Fibroblast of skin of scalp (primary cell): ENCODE measurements at places on chromosomes 7 and 10.

GRCh38 chr7:74376256-74377036 lies 77.3 kb upstream of the GTF2IRD1 start:
- DNase-seq = no peak

DNA sequence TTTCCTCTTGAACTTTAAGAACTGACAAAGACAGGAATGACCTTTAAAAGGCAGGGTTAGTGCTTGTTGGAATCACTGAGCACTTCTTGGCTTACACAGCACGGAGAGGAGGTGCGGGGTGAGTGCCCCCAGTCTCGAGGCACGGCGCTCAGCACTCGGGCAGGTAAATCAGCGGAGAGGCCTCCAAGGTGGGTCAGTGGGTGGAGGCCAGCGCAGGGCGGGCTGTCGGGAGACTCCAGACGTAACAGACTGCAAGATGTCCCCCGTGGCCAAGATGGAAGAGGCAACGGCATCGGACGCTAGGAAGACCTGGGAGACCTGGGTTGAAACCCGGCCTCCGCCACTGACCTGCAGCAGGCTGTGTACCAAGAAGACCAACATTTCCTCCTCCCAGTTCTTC lies 149.4 kb downstream of the MAD1L1 start:
- no peak for DNase-seq

GRCh38 chr7:135169141-135169963 lies 1.2 kb downstream of the CYREN start:
- DNase-seq = no peak

GRCh38 chr7:34851431-34851830 lies 185.9 kb downstream of the DPY19L1 start:
- DNase-seq = no peak

- no peak for DNase-seq
Measured at GRCh38 chr7:67984326-67984725, 987.7 kb downstream of the TYW1 start.

- DNase-seq = peak; percentile 59
Measured at GRCh38 chr7:74627661-74628411, 29.7 kb upstream of the GTF2I start.

GRCh38 chr10:27192284-27192683 lies 37.1 kb downstream of the MASTL start:
- peak; percentile 77 for DNase-seq

GRCh38 chr7:70143075-70144044 lies 545.1 kb downstream of the AUTS2 start:
- peak; percentile 68 for DNase-seq

- DNase-seq = peak; percentile 59
Measured at GRCh38 chr7:44767912-44768627, 19.4 kb downstream of the ZMIZ2 start.

DNA sequence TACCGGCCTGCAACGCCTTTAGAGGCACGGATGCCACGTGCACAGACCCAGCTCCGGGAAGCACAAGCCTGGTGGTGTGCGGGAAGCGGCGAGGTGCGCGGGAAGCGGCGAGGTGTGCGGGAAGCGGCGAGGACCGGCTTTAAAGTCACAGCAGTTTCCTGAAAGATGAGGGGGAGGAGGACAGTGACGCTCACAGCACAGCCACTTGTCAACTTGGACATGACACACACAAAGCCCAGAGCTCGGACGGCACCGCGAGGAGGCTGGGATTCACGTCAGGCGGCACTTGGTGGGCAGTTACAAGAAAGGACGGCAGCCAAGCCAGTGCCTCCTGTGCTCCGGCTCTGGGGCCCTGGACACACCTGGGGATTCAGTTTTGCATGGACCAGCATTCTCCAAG lies 525.9 kb downstream of the DNAJB6 start:
- DNase-seq = no peak

GRCh38 chr7:76185187-76185896 lies 16.4 kb upstream of the SRRM3 start:
- no peak for DNase-seq

DNA sequence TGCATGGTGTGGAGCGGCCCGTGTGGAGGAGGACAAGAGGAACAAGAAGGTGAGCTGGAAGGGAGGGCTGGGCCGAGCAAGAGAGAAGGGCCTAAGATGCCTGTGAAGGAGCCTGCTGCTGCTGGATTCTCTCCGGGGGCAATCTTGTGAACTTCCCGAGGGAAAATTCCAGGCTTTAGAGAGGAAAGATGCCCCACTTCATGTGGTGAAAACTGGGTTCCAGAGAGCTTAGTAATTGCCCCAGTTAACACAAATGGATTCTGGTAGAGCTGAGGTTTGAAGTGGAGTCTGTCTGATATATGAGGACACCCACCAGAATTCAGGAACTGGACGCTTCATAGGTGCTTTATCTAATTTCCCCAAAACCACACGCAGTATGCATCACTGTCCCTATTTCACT lies 114.1 kb upstream of the ZMIZ1 start:
- DNase-seq = peak; percentile 86

DNA sequence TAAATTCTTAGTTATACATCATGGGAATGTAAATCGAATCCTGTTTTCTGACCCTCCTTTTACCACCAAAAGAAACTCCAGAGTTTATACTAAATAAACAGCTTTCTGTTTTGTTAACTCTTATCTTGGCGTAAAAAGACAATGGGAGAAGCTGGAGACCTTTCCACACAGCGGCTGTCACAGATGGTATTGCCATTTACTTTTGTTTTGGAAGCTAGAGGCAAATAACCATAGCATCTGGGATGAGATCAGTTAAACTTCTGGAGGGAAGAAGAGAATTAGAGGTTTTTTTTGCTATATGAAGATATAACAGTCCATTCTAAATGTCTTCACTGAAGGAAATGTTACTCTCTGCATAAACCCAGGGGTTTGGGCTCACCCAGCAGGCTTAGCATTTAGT lies 258.9 kb downstream of the REEP3 start:
- no peak for DNase-seq

GRCh38 chr7:124959676-124960075 lies 30.1 kb upstream of the POT1 start:
- DNase-seq = no peak
